Neural crest cell (in vitro differentiated cells): ENCODE measurements at places on chromosomes 7 and 10. TPM values are rescaled to one million over a fixed set of nuclear protein-coding genes. Genes with fewer than 3 reads are reported as not detected.

DNA sequence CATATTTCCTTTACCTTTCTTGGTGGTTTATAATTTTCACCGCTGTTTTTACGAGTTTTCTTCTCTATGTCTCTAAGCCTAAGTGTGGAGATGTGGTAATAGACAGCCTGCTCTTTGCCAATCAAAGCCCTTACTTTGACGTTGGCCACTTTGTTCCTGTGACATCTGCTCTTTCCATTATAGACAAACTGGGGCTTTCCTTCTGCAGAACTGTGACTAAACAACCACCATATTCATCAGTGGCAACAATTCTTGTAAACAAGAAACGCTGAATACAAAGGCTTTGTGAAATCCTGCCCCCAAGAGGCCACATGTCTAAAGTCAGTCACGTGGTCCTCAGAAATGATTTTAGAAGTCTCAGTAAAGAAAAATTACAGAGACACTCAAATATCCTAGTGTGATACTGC is 59.6 kb upstream of the CAPZA2 start:
- no peaks in the 10 kb centered on the region for H3K27me3 ChIP-seq
- peaks cover 15% of the 10 kb centered on the region for H3K4me1 ChIP-seq
- peak; percentile 4 for DNase-seq
- no peak overlapping the region for H3K27ac ChIP-seq
- H3K36me3 ChIP-seq, result no peaks in the 10 kb centered on the region

- peaks cover 29% of the 10 kb centered on the region for H3K36me3 ChIP-seq
- peak overlapping the region; percentile 52 for H3K27ac ChIP-seq
- peaks cover 26% of the 10 kb centered on the region for H3K4me1 ChIP-seq
- H3K27me3 ChIP-seq, result no peaks in the 10 kb centered on the region
- no peak for DNase-seq
- H3K4me3 ChIP-seq, result peak overlapping the region; percentile 3
Observed at GRCh38 chr7:87339373-87339897, 6.0 kb upstream of the CROT start.

GRCh38 chr7:107387573-107388219 is 82.2 kb upstream of the GPR22 start:
- no peak overlapping the region for H3K4me3 ChIP-seq
- H3K27me3 ChIP-seq, result no peaks in the 10 kb centered on the region
- no peak for DNase-seq
- peaks cover 3% of the 10 kb centered on the region for H3K4me1 ChIP-seq
- H3K36me3 ChIP-seq, result no peaks in the 10 kb centered on the region

MSMB gene
- total RNA-seq, result not detected in 2 replicates

DNA sequence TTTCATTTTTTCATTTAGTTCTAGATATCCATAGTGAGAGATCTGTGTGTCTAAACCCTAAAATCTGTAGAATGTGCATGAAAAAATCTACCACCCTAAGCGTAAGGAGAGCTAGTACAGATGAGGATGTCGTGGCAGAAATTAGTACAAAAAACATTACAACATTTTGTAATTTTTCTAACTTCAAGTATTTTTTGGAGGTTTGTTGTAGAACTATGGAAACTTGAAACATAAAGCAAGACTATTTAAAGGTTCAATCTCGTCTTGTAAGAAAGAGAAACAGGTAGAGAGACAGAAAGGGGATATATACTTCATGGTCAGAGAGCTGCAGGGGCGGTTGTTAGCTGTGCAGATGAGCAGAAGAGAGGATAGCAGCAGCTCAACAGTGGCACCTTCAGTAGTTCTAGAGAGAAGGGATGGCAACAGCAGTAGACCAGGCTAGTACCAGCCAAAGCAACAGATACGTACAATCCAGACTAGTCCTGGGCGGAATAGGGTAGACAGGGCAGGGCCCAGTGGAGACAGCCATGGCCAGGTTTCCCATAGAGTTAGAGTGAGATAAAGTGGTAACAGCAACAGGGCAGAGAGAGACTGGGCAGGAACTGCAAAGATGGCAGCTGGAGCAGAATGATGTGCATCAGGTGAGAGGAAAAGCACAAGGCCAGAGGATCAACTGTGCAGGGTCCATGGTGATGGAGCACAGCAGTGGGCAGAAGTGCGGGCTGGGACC is 145.2 kb downstream of the FRMD4A start:
- peak; percentile 10 for DNase-seq
- H3K4me3 ChIP-seq, result peak overlapping the region; percentile 25
- H3K27ac ChIP-seq, result peak overlapping the region; percentile 98
- peaks cover 34% of the 10 kb centered on the region for H3K4me1 ChIP-seq

DNA sequence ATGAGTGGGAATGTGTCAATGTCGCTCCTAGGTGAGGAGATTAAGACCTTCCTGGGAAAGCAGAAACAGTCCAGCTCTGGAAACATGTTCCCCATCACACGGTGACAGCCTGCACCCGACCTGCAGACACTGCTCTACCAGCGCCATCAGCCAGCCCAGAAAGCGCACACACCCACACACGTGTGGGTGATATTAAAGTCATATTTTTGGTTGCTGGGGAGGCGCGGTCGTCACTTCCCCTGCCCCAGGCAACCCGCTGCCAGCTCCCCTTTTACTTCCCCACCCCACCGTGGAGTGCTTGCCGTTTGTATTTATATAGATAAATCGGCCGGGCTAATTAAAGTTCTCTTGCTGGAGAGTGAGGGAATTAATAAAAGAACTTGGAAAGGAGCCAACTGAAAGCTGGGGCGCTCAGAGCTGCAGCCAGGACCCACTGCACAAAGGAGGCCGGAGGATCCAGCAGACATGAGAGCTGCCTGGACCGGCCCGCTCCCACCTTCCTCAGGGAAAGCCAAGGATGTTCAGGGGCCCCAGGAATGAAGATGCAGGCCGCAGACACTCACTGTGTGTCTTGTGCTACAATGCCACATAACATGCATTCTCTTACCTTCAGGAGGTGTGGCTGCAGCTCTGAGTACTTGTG is 145.2 kb upstream of the UNC5B start:
- DNase-seq, result no peak
- no peak overlapping the region for H3K4me3 ChIP-seq
- peaks cover 7% of the 10 kb centered on the region for H3K4me1 ChIP-seq
- no peak overlapping the region for H3K27ac ChIP-seq
